ENCODE measurements at places on chromosomes 16 and 17.
A peak's percentile ranks its signal among the peaks of the same experiment; 100 is the strongest.

- no peak for DNase-seq
Observed at GRCh38 chr17:7281953-7282751, 634 bp downstream of the SLC2A4 start.

- DNase-seq, result peak; percentile 87
Observed at GRCh38 chr17:68462381-68463210, 5.3 kb upstream of the WIPI1 start.

DNA sequence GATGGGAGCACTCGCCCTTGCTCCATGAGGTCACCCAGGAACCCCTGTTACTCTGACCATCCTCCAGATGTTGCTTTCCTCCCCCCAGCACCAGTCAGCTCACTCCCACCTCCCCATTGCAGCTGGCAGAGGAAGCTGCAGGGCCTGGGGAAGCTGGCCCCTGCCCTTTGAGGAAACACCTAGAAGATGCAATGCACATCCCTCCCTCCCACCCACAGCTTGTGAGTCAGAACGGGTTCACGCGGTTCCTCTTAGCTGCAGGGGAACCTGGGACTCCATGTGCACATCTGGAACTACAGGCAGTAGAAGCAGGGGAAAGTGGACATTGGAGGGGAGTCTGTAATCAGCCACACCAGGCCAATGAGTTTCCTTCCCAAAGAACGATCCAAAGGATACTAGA, 96.9 kb downstream of the KATNIP start:
- DNase-seq, result no peak

DNA sequence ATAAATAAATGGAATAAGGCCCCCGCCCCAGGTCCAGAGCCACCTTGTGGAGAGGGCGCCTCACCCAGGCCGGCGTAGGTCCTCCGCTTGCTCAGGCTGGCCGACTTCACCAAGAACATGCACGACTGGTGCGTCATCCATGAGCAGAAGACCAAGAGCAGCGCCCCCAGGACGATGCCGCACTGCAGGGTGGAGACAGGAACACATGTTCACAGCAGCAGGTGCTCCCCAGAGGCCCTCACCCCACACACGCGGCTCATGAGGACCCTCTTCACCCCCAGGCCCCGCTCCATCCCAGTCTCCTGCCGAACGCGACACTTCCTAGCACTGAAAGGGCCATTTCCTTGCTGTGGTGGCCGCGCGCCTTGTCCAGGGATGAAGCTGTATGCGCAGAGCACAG, 5.5 kb downstream of the SLC38A10 start:
- no peak for DNase-seq

Data from NCI-H2171 treated with DMSO at 0.1 percent for 48 hours (cell line).